Stimulated activated CD8-positive, alpha-beta memory T cell treated with anti-CD3 and anti-CD28 coated beads, Interleukin-7, amount 100 ng/mL, for 24 hours (primary cell): ENCODE measurements at places on chromosomes 2 and 18.

GRCh38 chr18:80191907-80192652 is 55.2 kb downstream of the PARD6G start:
- DNase-seq = no peak

DNA sequence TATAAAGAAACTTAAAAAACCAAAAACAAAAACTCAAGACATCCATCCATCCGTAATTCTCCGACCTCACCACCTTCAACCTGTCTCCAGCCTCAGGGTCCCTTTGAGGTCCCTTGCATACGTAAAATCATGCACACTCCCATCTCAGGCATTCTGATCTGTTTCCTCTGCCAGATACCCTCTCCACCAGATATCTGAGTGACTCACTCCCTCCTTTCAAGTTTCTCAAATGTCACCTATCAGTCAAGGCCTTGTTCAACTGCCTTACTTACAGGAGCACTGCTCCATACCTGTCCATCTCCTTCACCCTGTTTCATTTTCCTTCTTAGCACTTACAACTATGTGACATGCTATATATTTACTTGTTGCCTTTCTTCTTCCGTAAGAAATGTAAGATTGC is 369.3 kb downstream of the NBAS start:
- DNase-seq = no peak

DNA sequence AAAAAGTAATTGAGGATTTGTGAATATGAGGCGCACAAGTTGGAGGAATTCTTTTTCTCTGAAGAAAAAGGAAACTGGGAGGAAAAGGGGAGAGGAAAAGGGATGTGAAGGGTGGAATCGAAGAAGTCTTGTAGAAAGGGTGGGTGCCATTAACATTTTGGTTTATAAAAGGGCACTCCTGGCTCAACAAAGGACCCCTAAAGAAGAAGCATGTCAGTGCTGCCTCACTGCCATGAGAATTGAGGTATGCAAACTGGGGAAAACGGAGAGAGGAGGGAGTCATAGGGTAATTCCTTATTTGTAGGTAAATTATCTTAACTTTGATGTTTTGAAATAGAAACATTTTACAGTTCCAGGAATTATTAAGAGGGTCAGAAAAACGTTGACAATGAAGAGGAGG is 207.2 kb downstream of the NAPG start:
- no peak for DNase-seq

- DNase-seq = no peak
These were observed 154.6 kb downstream of the WDSUB1 start for GRCh38 chr2:159131914-159132281.

DNA sequence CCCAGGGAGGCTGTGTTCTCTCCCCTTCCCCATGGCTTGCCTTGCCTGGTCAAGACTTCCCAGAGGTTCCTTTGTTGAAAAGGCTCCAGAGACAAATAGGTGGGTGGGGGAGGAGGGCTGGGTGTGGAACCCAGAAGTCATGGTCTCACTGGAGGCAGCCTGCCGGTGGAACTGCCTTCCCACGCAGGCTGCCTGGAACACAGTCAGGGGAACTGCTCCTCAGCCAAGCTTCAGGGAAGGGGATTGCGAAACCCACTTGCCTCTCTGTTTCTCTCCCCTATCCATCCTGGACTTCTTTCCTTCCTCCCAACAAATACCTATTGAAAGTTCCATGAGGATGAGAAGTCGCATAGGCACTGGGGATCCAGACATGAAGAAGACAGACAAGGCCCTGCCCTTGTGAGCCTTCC is 31.6 kb downstream of the MARCO start:
- no peak for DNase-seq

GRCh38 chr18:39730606-39731005 is 2165.0 kb upstream of the CELF4 start:
- no peak for DNase-seq
